Right atrium auricular region (tissue), 2 donors: ENCODE measurements at places on chromosomes 4 and X. TPM values are rescaled to one million over a fixed set of nuclear protein-coding genes. Genes with fewer than 3 reads are reported as not detected.

RHOH gene
- total RNA-seq = 1.2 TPM

ADGRG4 gene
- total RNA-seq = not detected

C4orf17 gene
- not detected for total RNA-seq

CCDC149 gene
- 7.0 TPM for total RNA-seq

CT45A2 gene
- total RNA-seq = not detected

DDX60 gene
- total RNA-seq = 10.7 TPM

TSPAN7 gene
- 100 TPM for total RNA-seq

TGIF2LX gene
- total RNA-seq = not detected

AR gene
- total RNA-seq = 9.1 TPM

TBX22 gene
- total RNA-seq = not detected

NLGN4X gene
- 4.2 TPM for total RNA-seq

RASSF6 gene
- total RNA-seq = not detected

GAGE12E gene
- total RNA-seq = not detected

FGF2 gene
- 11.6 TPM for total RNA-seq

SORBS2 gene
- 741 TPM for total RNA-seq

CXCL10 gene
- 0.28 TPM for total RNA-seq

PAGE2B gene
- total RNA-seq = not detected

PABPC1L2A gene
- not detected for total RNA-seq

CXCR3 gene
- total RNA-seq = 0.20 TPM

DRD5 gene
- 0.24 TPM for total RNA-seq

CD38 gene
- 4.9 TPM for total RNA-seq

FDCSP gene
- total RNA-seq = not detected

MGAT4D gene
- total RNA-seq = not detected

GYG2 gene
- 6.0 TPM for total RNA-seq
